Effector memory CD4-positive, alpha-beta T cell (primary cell): ENCODE measurements at places on chromosomes 1 and 21.

DNA sequence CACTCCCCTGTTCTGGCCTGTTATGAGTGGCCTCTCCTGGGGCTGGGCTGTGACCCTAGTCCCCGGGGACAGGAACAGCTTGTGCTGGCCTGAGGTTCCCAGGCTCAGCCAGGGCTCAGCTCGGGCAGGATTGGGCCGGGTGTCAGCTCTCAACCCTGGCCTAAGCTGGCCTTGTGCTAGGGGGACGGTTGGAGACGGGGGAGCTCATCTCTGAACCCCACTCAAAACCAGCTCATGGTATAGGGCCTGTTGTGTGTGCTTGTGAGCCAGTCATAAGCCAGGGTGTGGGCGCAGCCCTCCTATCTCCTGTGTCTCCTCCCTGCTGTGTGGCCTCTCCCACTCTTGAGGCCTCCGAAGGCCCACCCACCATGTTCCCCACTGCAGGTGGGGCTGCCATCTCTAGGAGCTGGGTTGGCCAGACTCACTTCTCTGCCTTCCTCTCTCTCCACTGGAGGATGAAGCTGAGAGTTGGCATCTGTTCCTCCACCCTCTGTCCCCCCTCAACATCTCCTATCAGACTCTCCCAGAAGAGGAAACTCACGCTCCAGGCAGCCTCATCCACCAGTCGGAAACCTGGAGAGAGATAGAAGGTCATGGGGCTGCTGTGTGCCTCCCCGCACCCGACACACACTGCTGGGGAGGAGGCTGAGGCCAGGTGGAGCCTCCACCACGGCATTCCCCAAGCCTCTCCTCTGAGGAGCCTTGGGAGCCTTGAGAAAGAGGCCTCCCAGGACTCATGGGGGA lies 1.4 kb downstream of the PEAR1 start:
- DNase-seq, result no peak

DNA sequence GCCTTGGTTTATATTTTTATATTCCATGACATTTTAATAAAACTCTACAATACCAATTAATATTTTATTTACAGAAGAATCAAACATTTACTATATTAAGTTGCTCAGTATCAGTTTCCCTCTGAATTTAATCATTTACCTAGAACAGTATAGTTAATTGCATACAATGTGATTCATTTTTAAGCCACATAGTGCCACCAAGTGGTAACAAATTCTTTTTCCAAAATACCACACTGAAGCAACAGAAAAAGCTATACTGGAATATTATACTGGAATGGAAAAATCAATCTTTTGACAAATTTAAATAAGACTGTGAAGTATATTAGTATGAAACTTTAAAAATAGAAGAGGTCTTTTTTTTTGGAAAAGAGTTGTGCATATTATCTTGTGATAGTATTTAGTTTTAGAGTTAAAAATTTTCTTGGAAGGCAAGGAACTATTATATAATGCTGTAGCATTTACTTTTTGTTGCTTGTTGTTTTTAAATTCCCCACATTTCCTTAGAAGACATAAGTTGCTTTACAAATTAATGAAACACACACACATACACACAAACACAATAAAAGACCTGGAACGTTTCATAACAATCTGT lies 57.3 kb downstream of the ZNF644 start:
- no peak for DNase-seq

DNA sequence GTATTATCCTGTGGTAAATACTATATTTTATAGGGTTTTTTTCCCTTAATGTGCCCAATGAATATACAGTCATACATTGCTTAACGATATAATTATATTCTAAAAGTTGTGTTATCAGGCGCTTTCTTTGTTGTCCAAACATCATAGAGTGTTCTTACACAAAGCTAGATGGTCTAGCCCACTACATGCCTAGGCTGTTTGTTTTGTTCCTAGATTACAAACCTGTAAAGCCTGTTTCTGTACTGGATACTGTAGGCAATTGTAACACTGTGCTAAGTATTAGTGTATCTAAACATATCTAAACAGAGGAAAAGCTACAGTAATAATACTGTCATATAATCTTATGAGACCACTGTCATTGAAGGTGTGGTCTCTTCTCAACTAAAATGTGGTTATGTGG lies 242.6 kb upstream of the C1orf105 start:
- no peak for DNase-seq

- no peak for DNase-seq
Measured at GRCh38 chr1:30675761-30676160, 47.6 kb downstream of the MATN1 start.

DNA sequence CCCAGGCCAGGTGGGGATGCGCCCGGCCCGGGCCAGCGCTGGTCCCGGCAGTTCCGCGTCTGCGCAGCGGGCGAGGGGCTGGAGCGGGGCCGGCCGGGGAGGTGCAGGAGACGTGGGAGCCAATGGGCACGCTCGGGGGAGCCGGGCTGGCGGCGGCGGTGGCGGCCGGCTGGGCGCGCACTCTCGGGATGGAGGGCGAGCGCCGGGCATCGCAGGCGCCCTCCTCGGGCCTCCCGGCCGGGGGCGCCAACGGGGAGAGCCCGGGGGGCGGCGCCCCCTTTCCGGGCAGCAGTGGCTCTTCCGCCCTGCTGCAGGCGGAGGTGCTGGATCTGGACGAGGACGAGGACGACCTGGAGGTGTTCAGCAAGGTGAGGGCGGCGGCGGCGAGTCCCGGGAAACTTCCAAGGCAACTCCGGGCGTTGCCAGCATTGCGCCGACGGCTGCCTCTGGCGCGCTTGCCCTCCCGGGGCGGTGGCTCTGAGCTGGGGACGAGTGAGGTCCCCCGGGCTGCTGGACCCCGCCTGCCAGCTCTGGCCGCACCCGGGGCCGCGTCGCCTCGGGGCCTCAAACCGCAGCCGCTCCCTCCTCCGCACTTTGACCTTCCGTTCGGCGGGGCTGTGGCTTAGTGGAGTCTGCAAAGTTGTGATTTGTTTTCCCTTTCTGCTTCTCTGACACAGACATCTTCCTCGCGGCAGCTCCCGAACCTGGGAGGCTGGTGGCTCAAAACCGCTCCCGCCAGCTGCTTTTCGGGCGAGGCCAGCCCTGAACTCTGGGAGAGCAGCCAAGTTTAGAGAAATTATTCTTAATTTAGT lies at the start of gene SNX7:
SNX7 (plus strand) TSS at position 178 of the 812 bp plus-strand sequence; CDS start at position 189, 11 bp downstream.
- DNase-seq, result no peak

- DNase-seq, result no peak
Measured at GRCh38 chr1:109371341-109371739, 26.4 kb downstream of the SORT1 start.

DNA sequence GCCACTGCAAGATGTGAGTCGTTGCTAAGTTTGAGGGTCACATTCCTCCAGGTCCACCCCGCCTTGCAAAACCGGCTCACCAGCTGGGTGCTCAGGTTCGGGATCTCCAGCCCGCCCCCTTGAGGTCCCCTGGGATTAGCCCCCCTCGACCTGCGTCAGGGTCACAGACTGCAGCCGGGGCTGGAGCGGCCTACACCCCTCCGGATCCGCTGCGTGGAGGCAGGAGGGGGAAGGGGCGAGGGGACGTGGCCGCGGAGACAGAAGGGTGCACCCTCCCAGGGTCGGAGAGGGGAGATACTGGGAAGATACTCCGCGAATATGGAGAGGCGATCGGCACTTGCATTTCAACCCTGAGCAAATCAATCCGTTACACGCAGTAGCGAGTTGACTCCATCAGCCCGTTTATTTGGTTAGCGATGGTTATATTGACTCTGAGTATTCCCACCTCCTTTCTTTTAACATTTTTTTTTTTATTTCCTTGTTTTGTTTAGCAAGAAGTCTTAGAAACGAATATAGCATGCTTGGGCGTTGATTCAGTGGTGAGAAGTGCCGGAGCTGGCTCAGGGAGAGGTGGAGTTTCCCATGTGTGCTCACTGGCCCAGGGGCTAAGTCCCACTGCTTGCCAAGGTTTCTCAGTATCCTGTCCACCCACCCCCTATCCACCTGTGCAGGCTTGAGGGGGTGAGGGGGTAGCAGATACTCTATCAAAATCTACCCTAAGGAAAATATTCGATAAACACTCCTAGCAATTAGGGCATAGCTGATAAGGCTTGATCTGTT lies 997 bp downstream of the IFNAR2 start:
- DNase-seq, result peak; percentile 46

GRCh38 chr1:157106813-157107189 lies 7.2 kb upstream of the ETV3L start:
- no peak for DNase-seq

DNA sequence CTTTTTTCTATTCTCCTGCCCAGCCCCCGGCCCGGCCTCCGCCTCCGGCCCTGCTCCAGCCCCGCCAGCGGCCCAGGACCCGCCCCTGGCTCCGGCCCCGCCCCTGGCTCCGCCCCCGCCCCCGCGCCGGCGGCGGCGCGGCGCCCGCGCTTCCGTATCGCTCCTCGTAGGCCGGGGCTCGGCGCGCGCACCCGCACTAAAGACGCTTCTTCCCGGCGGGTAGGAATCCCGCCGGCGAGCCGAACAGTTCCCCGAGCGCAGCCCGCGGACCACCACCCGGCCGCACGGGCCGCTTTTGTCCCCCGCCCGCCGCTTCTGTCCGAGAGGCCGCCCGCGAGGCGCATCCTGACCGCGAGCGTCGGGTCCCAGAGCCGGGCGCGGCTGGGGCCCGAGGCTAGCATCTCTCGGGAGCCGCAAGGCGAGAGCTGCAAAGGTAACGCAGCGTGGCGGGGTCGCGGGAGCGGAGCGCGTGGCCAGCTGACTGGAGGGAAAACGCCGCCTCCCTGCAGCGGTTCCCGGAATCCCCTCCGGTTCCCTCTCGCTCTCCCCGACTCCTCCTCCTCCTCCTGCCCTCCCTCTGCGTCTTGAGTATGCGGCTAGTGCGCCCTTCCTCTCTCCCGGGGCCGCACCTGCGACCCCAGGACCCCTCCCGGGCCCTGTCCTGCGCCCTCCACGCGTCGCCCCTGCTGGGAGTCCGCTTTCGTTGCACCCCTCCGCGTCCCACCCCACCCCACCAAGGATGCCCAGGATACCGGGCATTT lies at the start of gene IFNAR2:
IFNAR2 (plus strand) TSS at position 155 of the 761 bp plus-strand sequence. CDS start 11,985 bp downstream, outside the sequence.
- peak; percentile 68 for DNase-seq

GRCh38 chr1:109309347-109309746 lies 2.5 kb upstream of the MYBPHL start:
- no peak for DNase-seq

DNA sequence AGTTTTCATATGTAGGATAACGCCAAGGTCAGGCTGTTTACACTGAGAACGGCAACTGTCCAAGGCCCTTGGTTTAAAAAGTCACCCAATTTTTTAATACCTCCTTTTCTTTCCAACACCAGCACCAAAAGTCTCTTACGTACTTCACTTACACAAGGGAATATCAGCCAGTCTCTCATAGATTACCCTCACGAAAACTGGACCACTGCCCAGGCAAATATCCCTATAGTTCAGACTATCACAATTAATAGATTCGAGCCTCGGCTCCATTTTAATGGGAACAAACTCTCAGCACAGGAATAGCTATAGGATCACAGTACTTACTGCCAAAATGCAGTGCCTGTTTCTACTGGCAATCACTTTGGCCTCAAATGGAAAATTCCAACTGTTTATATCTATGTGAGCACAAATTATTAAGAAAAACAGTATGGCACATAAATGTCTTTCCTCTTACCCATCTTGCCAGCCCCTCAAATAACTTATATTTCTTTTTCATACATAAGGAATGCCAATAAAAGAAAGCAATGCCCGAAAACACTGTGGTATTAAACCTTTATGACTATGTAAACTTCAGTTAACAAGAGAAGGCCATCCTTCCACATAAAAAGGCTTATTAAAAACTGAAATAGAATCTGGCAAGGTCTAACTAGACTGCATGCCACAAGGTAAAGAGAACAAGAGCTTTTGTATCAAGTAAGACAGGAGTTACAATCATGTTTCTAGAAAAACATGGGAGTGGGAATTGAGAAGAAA lies 97.8 kb downstream of the SLC45A1 start:
- DNase-seq, result no peak

DNA sequence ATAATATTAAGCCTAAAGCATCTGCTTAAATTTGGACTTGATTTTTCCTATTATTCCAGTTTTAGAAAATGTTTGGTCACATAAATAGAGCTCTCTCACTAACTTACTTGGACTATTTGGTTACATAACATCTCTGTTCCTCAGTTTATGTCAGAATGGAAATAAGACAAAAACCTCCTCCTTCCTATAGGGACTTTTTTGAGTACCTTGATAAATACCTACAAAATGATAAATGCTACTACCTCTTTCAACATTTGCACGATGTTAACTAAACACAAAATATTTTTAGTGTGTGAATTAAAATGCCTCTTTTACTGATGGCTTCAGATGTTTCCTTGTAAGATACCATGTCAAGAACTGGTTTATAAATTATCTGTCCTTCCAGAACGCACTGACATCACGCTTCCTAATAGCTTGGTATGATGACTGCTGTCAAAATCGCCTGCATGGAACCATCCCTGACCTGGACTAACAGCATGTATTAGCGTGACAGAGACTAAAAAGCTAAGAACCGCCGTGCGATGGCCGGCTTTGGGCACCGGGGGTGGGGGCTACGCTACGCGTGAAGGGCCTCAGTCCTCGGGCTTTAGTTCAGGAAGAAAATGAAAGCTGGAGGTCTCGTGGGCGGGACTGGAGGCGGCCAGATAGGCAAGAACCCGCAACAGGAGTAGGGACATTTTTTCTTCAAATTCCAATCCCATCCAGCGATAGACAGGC lies 133.2 kb upstream of the BARHL2 start:
- no peak for DNase-seq

GRCh38 chr1:230708631-230709580 lies 5.0 kb downstream of the AGT start:
- no peak for DNase-seq

- no peak for DNase-seq
Measured at GRCh38 chr1:150612014-150612345, 17.4 kb downstream of the ENSA start.
